ENCODE measurements at places on chromosomes 13 and 19.

DNA sequence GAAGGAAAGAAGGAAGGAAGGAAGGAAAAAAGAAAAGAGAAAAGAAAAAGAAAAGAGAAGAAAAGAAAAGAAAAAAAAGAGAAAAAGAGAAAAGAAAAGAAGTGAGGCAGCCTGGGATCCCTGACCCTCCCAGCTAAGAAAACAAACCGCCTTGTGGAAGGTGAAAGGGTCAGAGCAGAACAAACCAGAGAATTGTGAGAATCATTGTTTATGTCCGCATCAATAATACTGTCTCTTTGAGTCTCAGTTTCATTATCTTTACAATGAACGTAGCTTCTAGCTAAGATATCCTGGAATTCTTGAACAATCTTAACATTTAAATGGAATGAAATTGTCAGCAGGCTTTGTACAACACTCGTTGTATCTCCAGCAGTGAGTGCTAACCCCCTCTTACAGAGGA, 66.4 kb upstream of the SERP2 start:
- DNase-seq, result no peak

DNA sequence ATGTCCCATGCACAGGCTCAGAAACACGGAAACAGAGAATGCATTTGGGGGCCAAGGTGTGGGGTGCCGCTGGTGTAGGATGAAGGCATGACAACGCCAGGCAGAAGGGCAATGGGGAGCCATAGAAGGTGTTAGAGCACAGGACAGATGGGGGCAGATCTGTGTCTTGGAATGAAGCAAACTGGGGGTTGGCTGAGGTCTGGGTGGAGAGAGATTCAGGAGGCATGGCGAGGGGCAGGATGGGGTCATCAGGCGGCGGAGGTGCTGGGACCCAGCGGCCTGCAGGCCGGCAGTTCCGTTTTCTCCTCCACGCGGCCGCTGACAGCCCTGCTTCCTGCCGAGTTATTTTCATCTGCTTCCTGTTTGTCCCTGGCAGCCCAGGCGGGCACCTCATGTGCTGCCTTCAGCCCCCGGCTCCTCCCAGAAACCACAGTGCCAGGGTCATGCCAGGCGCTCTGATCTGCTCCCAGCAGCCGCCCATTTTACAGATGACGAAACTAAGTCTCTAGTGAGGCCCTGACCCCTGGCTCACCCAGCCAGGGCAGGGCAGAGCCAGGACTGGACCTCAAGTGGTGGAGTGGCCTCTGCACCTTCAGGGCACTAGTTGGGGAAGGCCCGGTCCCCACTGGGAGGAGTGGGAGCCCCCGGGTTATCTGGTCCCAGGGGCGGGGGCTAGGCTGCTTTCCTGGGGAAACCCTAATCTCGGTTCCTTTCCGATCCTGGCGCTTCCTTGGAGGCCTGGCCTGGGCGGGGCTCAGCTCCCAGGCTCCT, 2.2 kb downstream of the ARHGAP45 start:
- DNase-seq, result no peak

GRCh38 chr13:92719868-92720267, 506.7 kb upstream of the GPC6 start:
- DNase-seq, result peak; percentile 51

DNA sequence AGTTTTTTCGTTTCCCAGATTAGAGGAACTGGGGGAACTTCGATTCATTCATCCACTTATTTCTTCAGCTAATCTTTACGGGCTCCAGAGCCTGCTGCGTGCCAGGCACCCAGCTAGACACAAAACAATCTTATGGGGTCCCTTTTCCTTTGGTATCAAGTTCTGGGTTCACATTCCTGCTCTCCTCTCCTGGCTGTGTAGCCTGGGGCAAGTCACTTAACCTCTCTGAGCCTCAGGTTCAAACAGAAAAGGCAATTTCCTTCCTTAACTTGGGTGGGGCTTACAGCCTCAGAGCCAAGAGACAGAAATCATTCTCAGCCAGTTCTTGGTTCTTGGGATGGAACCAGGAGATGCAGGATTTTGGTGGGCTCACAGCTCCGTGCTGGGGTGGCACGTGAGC, 5.9 kb downstream of the SHD start:
- DNase-seq, result no peak

DNA sequence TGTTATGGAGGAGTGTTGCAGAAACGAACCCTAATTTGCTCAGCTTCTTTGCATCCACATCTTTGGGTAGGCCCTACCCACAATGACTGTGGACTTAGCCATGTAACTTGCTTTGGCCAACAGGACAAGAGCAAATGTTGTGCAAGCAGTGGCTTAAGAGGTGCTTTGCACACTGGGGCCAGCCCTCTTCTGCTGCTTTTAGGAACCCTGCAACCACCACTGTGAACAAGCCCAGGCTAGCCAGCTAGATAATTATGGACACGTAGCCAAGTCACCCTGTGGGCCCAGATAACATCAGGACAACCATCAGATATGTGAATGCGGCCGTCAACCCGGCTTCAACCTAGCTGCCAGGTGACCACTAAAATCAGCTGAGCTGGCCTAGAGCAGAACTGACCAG, 17.1 kb downstream of the C19orf47 start:
- DNase-seq, result no peak

DNA sequence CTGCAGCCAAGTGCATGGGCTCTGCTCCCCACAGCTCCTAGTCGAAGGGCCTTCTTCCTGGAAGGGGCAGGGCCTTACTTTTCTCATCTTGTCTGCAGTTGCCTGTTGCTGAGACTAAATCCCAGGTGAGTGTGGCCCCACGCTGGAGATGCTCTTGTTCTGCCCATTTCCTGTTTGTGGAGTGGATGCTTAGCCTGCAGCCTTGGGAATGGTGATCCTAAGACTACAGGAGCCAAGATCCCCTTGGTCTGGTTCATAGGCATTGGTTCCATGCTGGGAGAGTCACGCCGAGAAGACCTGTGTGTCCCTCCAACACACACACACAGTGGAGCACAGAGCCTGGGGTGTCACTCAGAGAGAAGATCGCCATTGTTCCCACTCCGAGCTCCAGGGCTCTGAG, 23.5 kb downstream of the CFAP97D2 start:
- no peak for DNase-seq

DNA sequence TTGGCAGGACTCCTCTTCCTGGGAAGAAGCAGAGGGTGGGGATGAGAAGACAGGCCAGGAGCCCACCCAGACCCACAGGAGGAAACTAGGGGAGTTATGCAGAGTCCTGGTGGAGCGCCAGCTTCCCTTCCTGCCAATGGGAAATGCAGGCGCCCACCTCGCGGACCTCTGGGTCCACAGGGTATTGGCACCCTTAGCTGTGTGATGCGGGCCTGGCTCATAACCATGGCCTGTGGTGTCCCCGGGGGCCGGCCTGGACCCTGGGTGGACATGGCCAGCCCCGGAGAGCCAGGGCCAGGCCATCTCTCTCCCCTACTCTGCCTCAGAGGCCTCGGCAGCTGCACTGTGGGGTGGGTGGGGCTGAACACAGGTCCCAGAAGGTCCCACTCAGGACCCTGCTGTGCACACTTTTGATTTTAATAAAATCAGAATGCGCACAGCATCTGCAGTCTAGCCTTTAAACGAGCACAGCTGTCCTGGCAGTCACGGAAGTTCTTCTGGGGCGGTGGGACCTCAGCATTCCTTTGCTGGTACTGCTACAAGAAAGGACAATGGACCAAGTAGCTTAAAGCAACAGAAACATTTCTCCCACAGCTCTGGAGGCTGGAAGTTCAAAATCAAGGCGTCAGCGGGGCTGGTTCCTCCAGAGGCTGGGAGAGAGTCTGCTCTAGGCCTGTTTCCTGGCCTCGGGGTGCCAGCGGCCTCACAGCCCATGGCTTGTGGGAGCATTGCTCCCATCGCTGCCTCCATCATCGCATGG, 1.8 kb downstream of the F10 start:
- DNase-seq, result no peak

GRCh38 chr19:13856497-13856896, 20.4 kb upstream of the NANOS3 start:
- no peak for DNase-seq

DNA sequence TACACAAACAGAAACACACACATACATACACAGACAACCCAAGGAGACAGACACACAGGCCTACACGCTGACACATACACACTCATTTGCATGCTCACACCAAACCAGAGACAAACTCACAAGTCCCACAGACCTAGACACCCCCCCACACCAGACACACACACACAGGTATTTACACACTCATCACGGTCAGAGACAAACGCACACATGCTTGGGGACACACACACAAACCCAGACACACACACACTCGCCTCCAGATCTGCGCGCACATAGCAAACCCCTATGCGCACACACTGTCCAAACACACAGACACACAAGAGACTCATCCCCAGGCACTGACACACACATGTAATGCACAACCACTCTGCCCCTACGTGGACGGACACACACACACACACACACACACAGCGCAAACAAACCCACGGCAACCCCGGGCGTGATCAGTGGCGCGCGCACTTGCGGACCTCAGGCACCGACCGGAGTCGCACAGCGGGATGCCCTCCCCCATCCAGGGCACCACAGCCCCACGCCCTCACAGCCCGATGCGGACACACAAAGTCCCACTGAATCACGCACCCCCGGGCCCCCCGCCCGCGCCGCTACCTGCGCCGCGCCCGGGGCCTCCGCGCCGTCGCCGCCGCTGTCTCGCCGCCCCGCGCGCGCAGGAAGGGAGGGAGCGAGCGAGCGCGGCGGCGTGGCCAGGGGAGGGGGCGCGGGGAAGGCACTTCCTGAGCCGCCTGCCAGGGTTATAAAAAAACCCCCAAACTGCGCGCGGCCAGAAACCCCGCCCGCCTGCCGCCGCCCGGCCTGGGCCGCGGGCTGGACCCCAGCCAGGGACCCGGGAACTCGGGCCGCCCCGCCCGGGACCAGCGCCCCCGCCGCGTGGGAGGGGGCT, at the start of gene ADAMTS10:
Gene ADAMTS10 (minus strand): TSS at position 675 of the 895 bp plus-strand sequence. CDS start 5,005 bp downstream, outside the sequence.
- DNase-seq, result no peak

GRCh38 chr13:102914339-102914930, 68.6 kb downstream of the ERCC5 start:
- no peak for DNase-seq

DNA sequence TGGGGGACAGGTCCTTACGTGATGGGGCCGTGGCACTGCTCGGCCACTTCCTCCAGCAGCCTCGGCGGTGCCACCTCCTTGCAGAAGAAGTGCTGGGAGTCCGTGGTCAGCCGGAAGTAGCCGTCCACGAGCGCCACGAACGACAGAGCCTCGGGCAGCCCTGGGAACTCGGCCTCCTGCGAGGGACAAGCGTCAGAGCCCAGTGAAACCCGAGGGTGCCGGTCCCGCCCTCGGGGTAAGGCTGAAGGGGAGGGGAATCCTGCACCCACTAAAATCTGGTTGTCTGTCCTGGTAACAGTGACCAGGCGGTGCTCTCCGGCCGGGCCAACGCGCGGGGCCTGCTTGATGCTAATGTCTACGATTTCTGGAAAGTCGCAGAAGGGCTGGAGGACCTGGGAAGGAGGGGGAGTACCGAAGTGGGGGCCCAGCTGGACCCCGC, 6.4 kb downstream of the JAK3 start:
- DNase-seq, result no peak

- DNase-seq, result no peak
Observed at GRCh38 chr19:16899566-16900075, 10.8 kb downstream of the F2RL3 start.
